ENCODE measurements at places on chromosomes 1 and 21.
A peak's percentile ranks its signal among the peaks of the same experiment; 100 is the strongest.

GRCh38 chr1:198157847-198158725 is 1.3 kb downstream of the NEK7 start:
- DNase-seq, result no peak

DNA sequence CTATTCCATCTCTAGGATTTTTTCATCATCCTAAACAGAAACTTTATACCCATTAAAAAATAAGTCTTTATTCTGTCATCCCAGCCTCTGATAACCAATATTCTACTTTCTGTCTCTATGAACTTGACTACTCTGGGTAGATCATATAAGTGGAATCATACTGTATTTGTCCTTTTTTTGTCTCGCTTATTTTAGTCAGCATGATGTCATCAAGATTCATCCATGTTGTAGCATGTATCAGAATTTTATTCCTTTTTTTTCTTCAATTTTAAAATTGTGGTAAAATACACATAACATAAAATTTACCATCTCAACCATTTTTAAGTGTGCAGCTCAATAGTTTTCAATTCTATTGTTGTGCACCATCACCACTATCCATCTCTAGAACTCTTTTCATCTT is 90.0 kb downstream of the SYT14 start:
- DNase-seq, result no peak

GRCh38 chr1:53321366-53321765 is 6.5 kb downstream of the LRP8 start:
- DNase-seq, result no peak

DNA sequence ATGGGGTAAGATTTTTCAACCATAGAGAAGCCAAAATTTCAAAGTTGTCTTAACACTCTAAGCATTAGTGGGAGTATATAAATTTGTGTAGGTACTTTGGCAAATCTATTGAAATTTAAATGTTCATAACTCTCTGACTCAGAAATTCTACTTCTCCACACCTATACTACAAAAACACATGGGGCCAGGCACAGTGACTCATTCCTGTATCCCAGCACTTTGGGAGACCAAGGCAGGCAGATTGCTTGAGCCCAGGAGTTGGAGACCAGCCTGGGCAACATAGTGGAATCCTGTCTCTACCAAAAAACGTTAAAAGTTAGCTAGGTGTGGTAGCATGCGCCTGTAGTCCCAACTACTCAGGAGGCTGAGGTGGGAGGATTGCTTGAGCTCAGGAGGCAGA is 41.3 kb upstream of the RAVER2 start:
- no peak for DNase-seq

DNA sequence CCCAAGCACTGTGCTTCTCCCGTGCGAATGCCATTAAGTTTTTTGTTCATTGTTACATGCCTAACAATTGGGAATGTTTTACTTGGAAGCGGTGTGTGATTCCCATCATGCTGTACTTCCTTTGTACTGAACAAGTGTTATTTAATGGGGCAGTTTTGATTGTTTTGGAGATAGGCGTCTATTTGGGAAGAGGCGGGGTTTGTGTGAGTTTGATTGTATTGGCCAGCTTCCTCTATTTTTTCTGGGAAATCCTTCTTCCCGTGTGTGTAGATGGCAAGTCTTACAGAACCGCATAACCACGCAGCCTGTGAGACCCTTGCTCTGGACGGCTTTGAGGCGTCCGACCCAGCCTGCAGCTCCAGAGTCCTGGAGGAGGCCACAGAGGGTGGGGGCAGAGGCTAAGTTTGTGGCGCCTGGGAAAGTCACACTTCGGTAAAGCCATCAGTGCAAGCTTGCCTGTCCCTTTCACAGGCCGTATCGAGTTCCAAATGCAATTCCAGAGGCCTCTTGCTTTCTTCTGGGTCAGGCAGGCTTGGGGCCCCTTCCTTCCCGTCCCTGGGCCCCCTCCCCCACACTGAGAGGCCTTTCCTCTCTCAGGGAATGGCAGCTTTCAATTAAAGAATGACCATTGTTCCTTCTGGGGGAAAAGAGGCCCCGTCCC is 210.3 kb downstream of the TOMM20 start:
- no peak for DNase-seq

- DNase-seq, result no peak
Observed at GRCh38 chr1:160328184-160328583, 14.9 kb downstream of the COPA start.

DNA sequence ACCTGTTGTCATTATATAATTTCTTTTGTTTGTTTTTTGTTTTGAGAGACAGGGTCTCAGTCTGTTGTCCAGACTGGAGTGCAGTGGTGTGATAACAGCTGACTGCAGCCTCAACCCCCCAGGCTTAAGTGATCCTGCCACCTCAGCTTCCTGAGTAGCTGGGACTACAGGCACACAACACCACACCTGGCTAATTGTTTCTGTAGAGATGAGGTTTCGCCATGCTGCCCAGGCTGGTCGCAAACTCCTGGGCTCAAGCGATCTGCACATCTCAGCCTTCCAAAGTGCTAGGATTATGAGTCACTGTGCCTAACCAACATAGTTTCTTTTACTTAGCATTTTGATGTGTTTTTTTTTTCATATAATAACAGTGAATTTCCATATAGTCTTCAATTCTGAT is 50.4 kb upstream of the FCRL4 start:
- DNase-seq, result no peak

DNA sequence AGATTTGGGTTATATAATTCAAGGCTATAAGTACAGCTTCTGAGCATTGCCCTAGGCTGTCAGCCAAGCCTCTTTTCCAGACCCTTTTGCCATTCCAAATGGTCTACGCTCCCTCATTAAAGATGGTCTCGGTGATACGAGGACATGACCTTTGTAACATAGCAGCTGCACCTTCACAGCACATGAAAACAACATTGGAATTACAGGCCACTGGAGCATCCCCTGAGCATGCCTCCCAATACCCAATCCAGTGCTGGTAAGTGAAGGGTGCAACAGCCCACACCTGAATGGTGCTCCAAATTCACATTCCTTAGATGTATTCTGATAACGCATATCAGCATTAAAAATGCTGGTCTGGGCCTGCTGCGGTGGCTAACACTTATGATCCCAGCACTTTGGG is 20.1 kb upstream of the PTPRF start:
- DNase-seq, result no peak

GRCh38 chr1:180892272-180892671 is 20.4 kb upstream of the KIAA1614 start:
- no peak for DNase-seq

GRCh38 chr1:199242147-199242546 is 603.3 kb downstream of the PTPRC start:
- DNase-seq, result no peak

GRCh38 chr1:198934901-198935305 is 296.1 kb downstream of the PTPRC start:
- DNase-seq, result no peak

- no peak for DNase-seq
Observed at GRCh38 chr1:167676916-167677848, 44.6 kb upstream of the MPZL1 start.

DNA sequence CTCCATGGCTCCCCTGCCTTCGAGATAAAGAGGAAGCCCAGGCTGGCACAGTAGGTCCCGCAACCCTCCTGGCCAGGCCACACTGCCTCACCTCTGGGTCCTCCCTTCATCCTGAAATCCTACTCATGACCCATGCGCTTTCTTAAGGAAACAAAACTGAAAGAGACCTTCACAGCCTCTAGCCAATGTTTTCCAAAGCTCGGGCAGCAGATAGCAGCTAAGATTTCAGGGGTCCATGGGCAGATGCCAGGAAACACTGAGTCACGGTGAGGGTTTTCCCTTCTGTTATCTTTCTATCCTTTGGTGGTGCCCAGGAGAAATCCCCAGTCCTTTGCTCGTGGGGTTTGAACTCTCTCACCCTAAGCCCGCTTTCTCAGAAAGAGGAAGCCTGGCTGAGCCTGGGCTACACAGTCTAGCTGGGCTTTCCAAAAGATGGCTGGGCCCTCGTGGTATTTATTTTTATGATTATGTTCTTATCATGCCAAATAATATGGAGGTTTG is 26.6 kb downstream of the TTC39A start:
- DNase-seq, result no peak

- DNase-seq, result no peak
Observed at GRCh38 chr1:196873385-196873784, 14.5 kb upstream of the CFHR4 start.

GRCh38 chr1:91884459-91885212 is 1.3 kb downstream of the TGFBR3 start:
- no peak for DNase-seq

- DNase-seq, result peak; percentile 30
Observed at GRCh38 chr1:89022167-89022959, at the start of gene GBP3. TSS of gene GBP3 (minus strand) at chr1:89022866. CDS start at chr1:89020721, 2,145 bp downstream.

DNA sequence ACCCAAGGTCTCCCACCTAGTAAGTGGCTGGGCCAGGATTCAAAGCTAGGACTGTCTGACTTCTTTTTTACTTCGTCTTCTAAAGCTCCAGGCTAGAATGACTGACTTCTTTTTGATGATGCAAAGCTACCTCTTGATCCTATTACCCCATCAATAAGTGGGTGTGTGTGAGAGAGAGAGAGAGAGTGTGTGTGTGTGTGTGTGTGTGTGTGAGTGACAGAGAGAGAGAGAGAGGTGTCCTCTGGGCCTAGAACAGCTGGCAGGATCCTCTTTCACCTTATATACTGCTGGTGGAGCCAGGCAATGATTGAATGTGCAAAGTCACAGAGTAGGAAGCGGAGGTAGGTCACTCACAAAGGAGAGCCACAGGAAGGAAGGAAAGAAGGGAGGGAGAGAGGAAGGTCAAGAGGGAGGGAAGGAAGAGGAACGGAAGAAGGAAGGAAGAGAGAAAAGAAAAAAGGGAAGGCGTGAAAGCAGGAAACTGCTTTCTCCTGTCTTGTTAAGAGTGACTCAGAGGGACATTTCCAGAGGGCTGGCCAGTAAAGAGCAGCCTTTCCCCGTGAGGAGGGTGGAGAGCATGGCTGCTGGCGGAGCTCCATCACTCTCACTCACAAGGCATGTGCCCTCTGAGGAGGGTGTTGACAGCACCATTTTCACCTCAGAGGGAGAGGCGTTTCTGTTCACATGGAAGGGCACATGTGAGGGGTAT is 68.9 kb downstream of the CDC7 start:
- peak; percentile 84 for DNase-seq

- peak; percentile 35 for DNase-seq
Observed at GRCh38 chr1:222546548-222547259, 1.2 kb downstream of the HHIPL2 start.

- no peak for DNase-seq
Observed at GRCh38 chr1:26703478-26703877, 7.7 kb downstream of the ARID1A start.

DNA sequence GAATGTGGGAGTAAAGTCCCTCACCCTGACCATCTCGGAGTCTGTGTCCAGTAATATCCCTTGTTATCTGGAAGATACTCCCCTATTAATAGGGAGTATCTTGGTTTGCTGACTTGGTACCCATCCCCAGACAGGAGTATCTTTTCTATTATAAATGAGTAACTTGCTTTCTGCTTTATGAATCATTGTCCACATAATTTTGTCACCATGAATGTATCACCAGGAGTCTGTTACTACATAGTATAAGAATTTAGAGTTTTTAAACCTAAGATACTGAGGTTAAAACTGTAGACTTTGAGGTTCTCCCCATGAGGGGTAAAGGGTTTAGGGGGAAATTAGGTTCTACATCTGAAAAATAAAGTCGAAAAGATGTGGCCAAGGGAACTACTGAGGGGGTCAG is 175.6 kb downstream of the FCRL5 start:
- no peak for DNase-seq

GRCh38 chr1:226871636-226872327 is 1.4 kb downstream of the PSEN2 start:
- no peak for DNase-seq

GRCh38 chr1:81808760-81809159 is 8.0 kb downstream of the ADGRL2 start:
- DNase-seq, result no peak

GRCh38 chr1:171904778-171905450 is 63.6 kb downstream of the DNM3 start:
- DNase-seq, result no peak

DNA sequence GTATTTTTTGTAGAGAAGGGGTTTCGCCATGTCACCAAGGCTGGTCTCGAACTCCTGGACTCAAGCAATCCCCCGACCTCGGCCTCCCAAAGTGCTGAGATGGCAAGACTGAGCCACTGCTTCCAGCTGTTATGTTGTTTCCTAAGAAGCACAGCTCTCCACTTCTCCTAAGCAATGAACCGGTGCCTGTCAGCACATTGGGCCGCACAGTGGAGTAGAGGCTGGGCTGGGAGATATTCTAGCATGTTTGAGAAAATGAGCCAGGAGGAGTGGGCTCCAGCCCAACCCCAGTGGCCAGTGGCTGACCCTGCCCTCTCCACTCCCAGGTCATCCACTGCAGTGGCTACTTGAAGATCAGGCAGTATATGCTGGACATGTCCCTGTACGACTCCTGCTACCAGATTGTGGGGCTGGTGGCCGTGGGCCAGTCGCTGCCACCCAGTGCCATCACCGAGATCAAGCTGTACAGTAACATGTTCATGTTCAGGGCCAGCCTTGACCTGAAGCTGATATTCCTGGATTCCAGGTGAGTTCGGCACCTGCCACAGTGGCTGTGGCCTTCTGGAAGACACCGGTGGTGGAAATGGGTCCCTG is 27.0 kb downstream of the SIM2 start:
- no peak for DNase-seq

- DNase-seq, result no peak
Observed at GRCh38 chr1:212607206-212607912, 1.2 kb upstream of the ATF3 start.

GRCh38 chr1:234206651-234207284 is 166.5 kb upstream of the COA6 start:
- peak; percentile 59 for DNase-seq

DNA sequence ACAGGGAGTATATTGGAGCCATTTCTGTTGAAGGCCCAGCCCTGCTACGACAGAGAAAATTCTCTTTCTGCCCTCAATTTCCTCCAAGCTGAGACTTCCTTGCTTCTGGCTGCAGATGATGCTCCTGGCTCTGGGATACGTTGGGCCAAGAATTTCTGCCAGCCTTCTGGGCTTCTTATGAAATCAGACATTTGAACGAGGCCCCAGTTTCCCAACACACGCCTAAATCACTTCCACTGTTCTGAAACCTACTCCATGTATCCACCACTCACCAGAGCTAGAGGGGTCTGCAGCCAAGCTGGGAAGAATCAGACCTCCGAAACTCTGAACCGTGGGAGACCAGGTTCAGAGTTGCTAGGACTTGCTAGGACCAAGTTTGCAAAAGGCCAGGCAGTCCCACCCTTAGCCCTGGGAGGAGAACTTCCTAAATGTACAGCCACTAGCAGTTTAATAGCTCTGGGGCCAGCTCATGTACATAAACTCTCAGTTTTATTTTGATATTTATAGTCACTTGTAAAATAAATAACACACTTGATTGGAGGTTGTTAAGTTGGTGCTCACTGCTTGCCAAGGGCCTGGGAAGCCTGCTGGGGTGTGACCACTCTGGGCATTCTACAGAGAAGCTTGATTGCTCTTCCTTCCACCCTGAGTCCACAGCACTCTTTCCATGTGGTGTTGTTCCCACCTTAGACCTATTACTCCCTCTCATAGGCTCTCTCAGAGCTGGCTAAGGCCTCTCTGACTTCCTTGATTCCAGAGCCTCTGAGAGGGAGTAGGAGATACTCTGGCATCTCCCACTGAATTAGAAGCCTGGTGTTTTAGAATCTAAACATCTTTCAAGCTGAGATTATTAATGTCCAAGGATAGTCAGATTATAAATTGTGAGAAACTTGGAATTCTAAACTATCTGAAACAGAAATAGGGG is 83.4 kb upstream of the TRABD2B start:
- DNase-seq, result no peak
